ENCODE measurements at places on chromosomes 3 and 15.
A peak's percentile ranks its signal among the peaks of the same experiment; 100 is the strongest.

DNA sequence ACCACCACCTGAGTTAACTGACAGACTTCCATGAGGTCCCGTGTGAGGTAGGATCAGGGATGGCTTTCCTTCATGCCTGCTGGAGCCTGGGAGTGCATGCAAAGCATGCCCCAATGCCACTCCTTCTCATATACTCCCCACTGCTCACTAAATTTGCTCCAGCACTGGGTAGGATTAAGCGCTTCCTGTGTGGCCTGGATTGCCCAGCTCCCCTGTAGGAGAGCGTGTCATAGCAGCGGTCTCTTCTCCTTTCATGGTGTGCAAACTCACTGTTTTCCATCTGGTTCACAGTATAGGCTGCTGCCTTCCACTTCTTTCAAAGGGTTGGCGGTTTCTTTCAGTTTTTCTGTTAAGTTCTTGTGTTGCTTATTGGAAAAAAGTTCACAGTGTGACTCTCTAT lies 34.1 kb upstream of the ABI3BP start:
- no peak for DNase-seq

- DNase-seq, result no peak
Observed at GRCh38 chr3:140180603-140181002, 245.6 kb downstream of the CLSTN2 start.

DNA sequence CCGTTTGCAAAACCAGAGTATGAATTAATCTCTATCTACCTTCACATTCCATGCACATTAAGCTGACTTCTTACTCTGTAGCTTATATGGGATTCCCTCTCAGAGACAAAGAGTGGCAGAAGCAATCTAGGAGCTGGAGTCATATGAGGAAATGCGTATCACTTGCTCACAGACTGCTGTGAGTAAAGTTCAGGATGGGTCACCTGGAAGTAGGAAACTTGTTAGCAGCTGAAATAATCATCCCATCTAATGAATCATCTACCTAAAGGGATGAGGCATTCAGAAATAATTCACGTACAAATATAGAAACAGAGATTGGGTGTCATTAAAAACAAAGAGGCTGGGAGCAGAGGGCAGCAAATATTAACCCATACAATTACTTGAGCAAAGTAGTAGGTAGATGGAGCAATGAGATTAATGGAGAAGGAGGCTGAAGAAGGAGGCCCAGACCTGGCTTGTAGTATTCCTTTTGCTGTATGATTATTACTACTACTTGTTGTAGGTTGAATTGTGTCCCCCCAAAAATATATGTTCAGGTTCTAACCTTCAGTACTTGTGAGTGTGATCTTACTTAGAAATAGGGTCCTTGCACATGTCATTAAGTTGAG lies 866.3 kb downstream of the ROBO2 start:
- DNase-seq, result no peak

DNA sequence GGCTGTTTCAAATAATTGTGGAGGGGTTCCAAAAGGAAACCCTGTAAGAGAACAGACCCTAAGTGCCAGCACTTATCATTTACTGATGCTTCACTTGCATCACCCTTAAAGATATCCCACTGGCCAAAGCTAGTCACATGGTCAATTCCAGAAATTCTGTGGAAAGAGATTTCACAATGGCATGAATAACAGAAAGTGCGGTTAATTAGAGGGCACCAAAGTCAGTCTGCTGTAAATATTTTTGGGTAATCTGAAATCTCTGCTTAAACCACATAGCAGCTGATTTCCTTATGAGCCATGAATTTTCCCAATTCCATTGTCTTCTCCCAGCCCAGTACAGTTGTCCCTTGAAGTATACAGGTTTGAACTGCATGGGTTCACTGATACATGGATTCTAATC lies 346.1 kb downstream of the SI start:
- no peak for DNase-seq

GRCh38 chr3:66822186-66823008 lies 175.7 kb upstream of the KBTBD8 start:
- DNase-seq, result no peak

- no peak for DNase-seq
Observed at GRCh38 chr15:92979011-92979701, 79.0 kb downstream of the CHD2 start.

DNA sequence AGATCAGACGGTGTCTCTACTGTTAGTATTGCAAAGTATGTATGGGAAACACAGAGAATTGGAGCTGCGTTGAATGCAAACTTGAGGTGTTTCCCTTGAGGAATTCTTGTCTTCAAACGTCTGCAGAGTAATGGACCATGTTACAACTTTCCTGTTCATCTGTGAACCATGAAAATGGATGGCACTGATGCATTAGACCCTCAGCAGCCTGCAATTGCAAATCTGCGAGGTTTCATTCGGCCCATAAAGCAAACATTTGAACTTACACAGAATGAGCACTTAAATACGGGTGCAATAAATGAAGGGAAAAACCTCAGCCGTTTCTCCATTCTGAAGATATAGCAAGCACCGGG lies 49.7 kb downstream of the LRRN1 start:
- no peak for DNase-seq

- DNase-seq, result no peak
Observed at GRCh38 chr3:67650084-67650483, 4.3 kb downstream of the SUCLG2 start.

- DNase-seq, result no peak
Observed at GRCh38 chr3:41250825-41251224, 51.5 kb downstream of the CTNNB1 start.

GRCh38 chr3:30567139-30567753 lies 39.2 kb upstream of the TGFBR2 start:
- DNase-seq, result no peak

DNA sequence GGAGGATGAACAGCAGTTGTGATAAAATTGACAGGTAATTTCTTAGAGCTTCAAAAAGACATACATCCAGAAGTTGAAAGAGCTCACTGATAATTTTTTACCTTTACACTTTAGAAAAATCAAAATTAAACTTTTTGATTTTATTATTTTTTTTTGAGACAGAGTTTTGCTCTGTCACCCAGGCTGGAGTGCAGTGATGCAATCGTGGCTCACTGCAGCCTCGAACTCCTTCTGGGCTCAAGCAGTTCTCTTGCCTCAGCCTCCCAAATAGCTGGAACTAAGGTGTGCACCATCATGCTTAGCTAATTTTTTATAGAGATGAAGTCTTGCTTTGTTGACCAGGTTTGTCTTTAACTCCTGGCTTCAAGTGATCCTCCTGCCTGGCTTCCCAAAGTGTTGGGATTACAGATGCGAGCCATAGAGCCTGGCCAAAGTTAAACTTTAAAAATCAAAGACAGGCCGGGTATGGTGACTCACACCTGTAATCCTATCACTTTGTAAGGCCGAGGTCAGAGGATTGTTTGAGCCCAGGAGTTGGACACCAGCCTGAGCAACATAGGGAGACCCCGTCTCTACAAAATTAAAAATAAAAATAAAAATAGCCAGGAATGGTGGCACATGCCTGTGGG lies 21.7 kb downstream of the PLA2G4F start:
- DNase-seq, result no peak

GRCh38 chr15:34716111-34716510 lies 38.7 kb downstream of the GJD2 start:
- DNase-seq, result no peak

DNA sequence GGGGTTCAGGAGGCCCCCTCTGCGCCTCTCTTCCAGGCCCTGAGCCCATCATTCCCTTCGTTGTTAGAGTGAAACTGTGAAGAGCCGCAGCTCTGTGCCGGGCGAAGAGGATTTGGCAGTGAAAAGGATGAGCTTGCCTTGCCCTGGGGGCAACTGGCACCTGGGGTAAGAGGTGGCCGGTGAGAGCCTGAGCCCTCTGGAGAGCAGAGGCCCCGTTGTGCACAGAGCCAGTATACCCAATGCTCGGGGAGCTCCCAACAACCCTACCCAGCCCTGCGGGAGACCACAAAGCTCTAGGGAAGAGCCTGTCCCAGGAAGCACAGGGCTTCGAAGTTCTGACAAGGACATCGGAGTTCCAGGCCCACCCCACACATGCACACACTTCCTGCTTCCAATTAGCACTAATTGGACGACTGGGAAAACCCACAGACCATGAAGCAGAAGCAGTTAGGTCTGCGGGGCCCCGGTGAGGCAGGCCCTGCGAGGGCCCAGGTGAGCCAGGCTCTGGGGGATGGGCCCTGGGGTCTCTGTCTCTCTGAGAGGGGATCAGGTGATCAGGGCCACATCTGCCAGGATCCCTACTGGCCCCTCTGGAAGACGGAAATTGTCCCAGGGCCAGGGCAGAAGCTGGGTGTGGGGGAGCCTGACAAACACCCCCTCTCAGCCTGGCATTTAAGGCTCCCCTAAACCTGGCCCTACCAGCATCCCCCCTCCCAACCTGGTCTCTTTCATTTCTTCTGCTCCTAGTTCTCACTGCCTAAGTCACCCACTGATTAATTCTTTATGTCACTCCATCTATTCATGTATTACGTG lies 27.9 kb upstream of the SFMBT1 start:
- DNase-seq, result no peak

- DNase-seq, result no peak
Observed at GRCh38 chr3:185423178-185423577, 60.2 kb downstream of the MAP3K13 start.

GRCh38 chr3:126472277-126473006 lies 3.2 kb downstream of the ZXDC start:
- peak; percentile 86 for DNase-seq
